ENCODE measurements at places on chromosomes 3 and 15. TPM values are rescaled to one million over a fixed set of nuclear protein-coding genes. Genes with fewer than 3 reads are reported as not detected.
A peak's percentile ranks its signal among the peaks of the same experiment; 100 is the strongest.

DNA sequence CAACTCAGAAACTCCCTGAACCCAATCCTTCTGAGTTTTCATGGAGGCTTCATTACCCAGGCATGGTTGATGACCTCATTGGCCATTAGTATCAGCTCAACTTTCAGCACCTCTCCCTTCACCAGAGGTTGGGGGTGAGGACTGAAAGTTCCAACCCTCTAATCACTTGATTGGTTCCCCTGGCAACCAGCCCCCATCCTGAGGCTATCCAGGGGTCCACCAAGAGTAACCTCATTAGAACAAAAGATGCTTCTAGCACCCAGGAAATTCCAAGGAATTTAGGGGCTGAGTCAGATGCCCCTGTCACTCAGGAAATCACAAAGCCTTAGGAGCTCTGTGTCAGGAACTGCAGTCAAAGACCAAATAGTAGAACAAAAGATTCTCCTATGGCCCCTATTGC, 43.8 kb downstream of the ADAMTSL3 start:
- no peak for DNase-seq

DNA sequence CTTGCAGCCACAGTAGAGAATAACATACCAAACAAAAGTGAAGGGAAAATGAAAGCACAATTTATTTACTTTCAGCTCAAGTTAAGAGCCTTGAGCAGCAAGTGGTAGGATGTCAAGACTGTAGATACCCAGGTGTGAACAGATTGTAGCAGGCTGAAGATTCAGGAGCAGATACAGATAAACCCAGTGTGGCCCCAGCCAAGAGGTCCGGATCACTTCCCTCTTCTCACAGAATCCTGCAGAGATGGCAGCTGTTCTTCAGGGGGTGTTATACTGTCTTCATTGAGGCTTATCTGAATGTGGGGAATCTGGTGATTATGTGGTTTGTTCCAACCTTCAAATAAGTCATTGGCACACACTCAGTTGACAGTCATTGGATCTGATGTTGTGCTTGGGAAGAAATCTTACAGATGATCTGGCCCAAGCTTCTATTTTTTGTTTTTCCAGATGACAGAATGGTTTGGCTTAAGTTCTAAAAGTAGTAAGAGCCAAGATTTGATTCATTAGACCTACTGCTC, 2.2 kb downstream of the STARD9 start:
- no peak for DNase-seq

DNA sequence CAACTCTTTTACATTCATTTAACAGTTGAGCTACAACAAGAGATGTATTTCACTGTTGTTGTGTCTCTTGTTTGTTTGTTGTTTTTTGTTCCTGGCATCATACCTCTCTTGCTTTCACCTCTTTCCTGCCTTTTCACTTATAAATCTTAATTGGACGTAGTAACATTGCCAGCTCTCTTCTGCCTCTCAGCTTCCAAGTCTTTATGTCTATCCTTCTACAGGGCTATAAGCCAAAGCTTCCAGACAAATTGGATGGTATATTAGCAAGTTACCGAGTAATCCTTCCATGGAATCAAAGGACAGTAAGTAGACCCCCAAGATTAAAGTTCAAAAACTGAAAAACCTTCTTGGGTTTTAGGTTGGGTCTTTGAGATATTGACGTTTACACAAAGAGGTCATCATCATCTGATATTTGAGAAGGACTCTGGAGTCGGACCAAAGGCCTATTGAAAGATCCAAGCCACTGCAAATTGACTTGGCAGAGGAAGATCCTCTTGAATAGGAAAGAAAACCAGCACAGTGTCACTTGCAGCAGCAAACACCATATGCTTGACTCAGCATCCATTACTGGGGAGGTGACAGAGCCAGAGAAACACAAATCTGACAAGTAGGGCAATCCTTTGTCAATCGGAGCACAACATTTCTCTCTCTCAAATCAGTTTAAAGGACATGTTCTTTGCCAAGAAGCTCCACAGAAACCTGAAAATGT, 648.5 kb upstream of the NR2F2 start:
- no peak for DNase-seq

DNA sequence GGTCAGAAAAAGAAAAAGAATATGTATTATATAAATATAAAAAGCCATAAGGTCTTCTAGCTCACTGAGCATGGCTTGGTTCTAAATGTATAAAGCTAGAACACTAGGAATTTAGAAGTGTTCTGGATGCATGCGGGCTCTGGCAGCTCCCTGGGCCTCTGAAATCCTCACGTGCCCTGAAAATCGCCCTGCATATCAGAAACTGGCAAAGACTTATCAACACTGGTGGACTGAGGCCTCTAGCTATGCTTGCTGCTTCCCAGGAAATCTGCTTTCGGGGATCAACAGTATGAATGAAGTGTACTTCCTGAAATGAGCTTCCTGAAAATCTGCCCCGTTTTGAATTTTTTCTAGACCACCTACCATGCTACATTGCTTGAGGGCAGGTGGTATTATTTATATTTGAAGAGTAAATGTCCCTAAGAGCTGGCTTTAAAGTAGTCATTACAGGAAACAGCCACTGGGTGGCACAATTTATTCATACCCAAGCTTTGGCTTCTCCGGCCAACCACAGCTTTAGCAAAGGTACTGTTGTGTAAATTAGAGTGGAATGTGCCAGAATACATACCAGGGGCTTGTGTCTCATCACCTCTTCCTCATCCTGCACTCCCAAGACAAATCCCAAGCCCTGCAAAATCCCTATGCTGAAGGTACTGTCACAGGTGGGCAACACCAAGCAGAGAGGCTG, 17.7 kb downstream of the CRTAP start:
- no peak for DNase-seq

- no peak for DNase-seq
Observed at GRCh38 chr15:52503788-52504496, 24.7 kb downstream of the MYO5A start.

- DNase-seq, result no peak
Observed at GRCh38 chr15:38624244-38625205, 59.9 kb upstream of the RASGRP1 start.

DNA sequence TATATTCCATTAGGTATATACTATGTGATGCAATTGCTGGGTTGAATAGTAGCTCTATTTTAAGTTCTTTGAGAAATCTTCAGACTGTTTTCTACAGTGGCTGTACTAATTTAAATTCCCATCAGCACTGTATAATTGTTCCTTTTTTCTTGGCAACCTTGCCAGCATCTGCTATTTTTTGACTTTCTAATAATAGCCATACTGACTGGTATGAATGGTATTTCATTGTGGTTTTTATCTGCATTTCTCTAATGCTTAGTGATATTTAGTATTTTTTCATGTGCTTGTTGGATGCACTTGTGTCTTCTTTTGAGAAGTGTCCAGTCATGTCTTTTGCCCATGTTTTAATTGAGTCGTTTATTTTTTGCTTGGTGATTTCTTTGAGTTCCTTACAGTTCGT, 145.1 kb upstream of the PLSCR5 start:
- DNase-seq, result no peak

- DNase-seq, result peak; percentile 77
Observed at GRCh38 chr3:126259411-126260391, 79.3 kb upstream of the ALDH1L1 start.

DNA sequence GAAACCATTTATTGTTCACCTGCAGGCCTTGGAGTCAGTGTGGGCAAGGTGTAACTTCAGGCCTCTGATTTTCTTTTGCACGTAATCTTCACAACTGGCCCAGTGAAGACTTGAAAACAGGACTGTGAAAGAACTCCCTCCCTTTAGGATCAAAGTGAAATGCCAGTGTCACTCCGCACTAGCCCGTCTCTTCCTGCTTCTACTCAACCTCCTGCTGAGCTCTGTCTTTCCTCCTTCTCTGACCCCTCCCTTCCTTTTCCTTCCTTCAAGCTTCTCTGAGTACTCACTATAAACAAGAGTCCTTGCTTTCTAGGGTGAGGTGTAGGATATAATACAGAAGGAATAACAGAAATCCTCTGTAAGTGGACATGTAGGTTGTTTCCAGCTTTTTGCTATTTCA, 28.5 kb downstream of the TMEM41A start:
- no peak for DNase-seq

DNA sequence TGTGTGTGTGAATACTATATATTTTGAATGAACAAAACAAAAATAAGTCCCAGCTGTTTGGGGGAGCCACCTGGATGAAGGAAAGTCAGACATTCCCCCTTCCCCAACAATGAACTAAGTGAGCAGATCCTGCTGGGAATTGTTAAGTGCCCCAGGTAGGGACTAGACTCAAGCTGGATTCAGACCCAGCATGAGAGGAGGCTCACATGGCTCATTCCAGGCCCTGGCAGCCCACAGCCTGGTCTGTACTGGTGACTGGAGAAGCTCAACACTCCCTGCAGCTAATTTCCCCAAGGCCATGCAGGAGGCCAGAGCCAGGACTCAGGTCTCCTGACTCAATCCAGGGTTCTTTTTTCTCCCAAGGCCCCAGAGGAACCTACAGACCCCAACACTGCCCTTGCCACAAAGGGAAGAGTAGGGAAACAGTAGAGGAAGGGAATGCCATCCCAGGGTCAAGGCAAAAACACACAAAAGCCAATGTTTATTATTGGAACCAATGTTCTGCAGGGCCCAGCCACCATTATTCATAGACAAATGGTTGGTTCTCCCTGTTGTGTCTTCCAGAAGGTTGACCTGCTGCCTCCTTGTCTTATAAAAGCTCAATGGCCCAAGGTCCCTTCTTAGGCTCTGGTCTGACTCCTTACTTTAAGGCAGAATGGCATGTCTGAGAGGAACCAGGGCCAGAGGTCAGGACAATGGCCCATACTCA, 9.5 kb downstream of the IGDCC4 start:
- DNase-seq, result no peak

DNA sequence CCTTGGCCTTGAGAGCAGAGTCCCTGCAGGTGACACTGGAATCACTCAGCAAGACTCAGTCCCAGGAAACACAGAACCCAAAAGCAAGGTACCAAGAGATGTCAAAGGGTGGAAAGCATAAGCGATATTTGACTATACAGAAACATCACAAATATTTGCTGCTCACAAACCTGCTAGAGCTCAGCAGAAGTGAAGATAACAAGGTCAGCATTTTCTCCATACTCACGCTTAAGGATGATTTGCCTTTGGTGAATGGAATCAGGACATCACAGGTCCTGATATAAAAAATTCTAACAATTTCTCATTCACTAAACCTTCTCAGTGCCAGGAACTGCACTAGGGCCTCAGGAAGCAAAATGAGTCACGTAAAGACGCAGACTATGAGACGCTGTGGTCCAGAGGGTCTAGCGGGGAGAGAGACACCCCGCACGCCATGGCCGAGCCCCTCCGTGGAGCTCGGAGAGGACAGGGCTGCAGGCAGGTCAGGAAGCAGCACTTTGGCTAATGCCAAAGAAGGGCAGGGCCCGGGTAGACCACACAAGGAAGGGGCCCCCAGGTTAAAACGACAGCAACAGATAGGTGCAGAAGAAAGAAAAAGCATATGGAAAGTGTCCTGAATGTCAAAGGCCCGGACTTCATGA, 10.7 kb downstream of the PCSK6 start:
- peak; percentile 41 for DNase-seq

GRCh38 chr15:55197362-55197705, 593 bp upstream of the RSL24D1 start:
- no peak for DNase-seq

Gene SLC28A2
- total RNA-seq, result not detected

Gene CALML4
- 7.2 TPM for total RNA-seq

Gene IQCB1
- total RNA-seq, result 12.5 TPM

Gene GNAT1
- not detected for total RNA-seq

Gene TMC3
- not detected for total RNA-seq

Gene CIB1
- 58.0 TPM for total RNA-seq

Gene OGG1
- total RNA-seq, result 14.4 TPM

Gene CCDC54
- total RNA-seq, result not detected
